ENCODE measurements at places on chromosomes 1 and 21. TPM values are rescaled to one million over a fixed set of nuclear protein-coding genes. Genes with fewer than 3 reads are reported as not detected.

Gene OR2T33
- total RNA-seq, result not detected

Gene ATP1A2
- not detected for total RNA-seq

Gene RPE65
- total RNA-seq, result not detected

Gene NHLH1
- 0.29 TPM for total RNA-seq

Gene TRIM46
- total RNA-seq, result 16.4 TPM

Gene WDR3
- 23.9 TPM for total RNA-seq

Gene CYP4X1
- not detected for total RNA-seq

Gene SPRR2G
- not detected for total RNA-seq

Gene ANGPTL7
- total RNA-seq, result not detected

Gene C8B
- not detected for total RNA-seq

Gene RNU1-3
- 2,872 TPM for total RNA-seq

Gene KRTAP25-1
- total RNA-seq, result not detected

Gene CENPS
- total RNA-seq, result 11.3 TPM

Gene NCAM2
- total RNA-seq, result not detected

Gene RHD
- total RNA-seq, result not detected

Gene MRPS15
- 91.4 TPM for total RNA-seq

Gene ARHGEF16
- 0.08 TPM for total RNA-seq

Gene ARHGAP29
- total RNA-seq, result not detected

Gene UBXN10
- total RNA-seq, result 0.45 TPM

Gene GJA8
- total RNA-seq, result not detected

Gene FAM78B
- 0.22 TPM for total RNA-seq

Gene ZNF683
- total RNA-seq, result 0.31 TPM

Gene SPATA46
- not detected for total RNA-seq

Gene JAM2
- 0.30 TPM for total RNA-seq

Gene TDRD10
- total RNA-seq, result not detected

Gene C2CD4D
- 0.55 TPM for total RNA-seq

Gene POU3F1
- total RNA-seq, result not detected

Gene FCRL4
- not detected for total RNA-seq

Gene KRTAP19-1
- total RNA-seq, result not detected

Gene MAGI3
- total RNA-seq, result 11.4 TPM

Gene GNB1
- 341 TPM for total RNA-seq

Gene CRP
- not detected for total RNA-seq

Gene GBP6
- total RNA-seq, result 0.40 TPM

Gene FMO1
- not detected for total RNA-seq

All from activated naive CD4-positive, alpha-beta T cell treated with anti-CD3 and anti-CD28 coated beads, Interleukin-2, amount 10 ng/mL, durations not matched to agents 5 hours and 36 hours (primary cell).